Stimulated activated CD8-positive, alpha-beta memory T cell treated with anti-CD3 and anti-CD28 coated beads, Interleukin-7, amount 100 ng/mL, for 4 hours (primary cell): ENCODE measurements at places on chromosomes 7 and 10.

GRCh38 chr10:127715782-127716378, 21.1 kb upstream of the FOXI2 start:
- no peak for DNase-seq

- no peak for DNase-seq
Measured at GRCh38 chr7:98514211-98515031, 102.7 kb upstream of the NPTX2 start.

DNA sequence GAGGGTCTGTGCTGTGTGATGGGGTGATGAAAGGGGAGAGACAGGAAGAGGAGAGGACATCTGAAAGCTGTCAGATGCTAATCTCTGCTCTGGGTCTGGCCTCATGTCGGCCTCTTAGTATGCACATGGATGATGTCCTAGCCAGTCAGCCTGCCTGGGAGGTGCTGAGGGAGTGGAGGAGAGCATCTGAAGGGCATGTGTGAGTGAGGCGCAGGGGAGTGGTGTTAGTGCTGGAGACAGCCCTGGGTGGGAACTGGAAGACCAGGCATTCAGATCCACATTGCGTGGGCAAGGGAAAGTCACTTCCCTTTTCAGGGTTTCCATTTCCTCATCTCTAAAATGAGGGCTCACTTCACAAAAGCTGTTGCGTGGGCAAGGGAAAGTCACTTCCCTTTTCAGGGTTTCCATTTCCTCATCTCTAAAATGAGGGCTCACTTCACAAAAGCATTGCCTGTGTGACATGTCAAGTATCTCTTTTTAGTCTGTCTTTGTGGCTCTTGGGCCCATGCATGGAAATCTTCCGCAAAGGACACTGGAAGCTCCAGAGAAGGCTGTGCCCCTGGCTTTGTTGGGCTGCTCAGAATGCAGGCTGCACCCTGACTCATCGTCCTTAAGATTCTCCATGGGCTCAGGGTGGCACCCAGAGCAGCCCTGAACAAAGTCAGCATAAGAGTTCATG, 10.0 kb downstream of the SFTPD start:
- peak; percentile 4 for DNase-seq

- DNase-seq = peak; percentile 46
Measured at GRCh38 chr7:142854372-142855113, at the start of gene EPHB6. EPHB6 (plus strand) TSS chr7:142855076; CDS start chr7:142863228, 8,152 bp downstream.

DNA sequence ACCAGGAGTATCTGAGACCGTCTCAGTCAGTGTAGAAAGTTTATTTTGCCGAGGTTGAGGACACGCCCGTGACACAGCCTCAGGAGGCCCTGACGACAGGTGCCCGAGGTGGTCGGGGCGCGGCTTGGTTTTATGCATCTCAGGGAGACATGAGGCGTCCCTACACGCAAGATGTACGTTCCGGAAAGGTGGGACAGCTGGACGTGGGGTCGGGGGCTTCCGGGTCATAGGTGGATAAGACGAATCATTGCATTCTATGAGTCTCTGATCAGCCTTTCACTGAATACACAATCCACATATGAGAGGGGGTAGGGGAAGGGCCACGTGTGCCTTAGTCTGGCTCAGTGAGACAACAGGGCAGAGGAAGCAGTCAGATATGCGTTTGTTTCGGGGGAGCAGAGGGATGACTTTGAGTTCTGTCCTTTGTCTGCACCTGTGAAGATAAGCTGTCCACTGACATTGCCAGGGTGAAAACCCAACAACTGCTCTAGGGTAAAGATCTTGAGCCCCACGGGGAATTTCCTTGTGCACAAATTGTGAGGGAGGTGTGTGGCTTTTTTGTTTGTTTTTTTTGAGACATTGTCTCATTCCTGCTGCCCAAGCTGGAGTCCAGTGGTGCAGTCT, 66.2 kb downstream of the DNAJB6 start:
- DNase-seq = no peak

DNA sequence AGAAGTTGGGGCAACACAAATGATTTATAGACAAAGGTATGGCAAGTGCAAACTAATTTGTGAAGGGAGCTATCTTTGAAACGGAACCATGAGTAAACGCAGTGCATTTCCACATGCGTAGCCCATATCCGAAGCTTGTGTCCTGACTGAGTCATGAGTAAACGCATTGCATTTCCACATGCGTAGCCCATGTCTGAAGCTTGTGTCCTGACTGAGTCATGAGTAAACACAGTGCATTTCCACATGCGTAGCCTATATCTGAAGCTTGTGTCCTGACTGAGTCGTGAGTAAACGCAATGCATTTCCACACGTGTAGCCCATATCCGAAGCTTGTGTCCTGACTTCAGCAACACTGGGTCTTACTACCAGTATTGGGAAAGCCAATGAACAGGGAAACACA, 95.0 kb downstream of the CELF2 start:
- DNase-seq = no peak

- DNase-seq = no peak
Measured at GRCh38 chr10:103820101-103821062, 35.0 kb downstream of the SH3PXD2A start.

DNA sequence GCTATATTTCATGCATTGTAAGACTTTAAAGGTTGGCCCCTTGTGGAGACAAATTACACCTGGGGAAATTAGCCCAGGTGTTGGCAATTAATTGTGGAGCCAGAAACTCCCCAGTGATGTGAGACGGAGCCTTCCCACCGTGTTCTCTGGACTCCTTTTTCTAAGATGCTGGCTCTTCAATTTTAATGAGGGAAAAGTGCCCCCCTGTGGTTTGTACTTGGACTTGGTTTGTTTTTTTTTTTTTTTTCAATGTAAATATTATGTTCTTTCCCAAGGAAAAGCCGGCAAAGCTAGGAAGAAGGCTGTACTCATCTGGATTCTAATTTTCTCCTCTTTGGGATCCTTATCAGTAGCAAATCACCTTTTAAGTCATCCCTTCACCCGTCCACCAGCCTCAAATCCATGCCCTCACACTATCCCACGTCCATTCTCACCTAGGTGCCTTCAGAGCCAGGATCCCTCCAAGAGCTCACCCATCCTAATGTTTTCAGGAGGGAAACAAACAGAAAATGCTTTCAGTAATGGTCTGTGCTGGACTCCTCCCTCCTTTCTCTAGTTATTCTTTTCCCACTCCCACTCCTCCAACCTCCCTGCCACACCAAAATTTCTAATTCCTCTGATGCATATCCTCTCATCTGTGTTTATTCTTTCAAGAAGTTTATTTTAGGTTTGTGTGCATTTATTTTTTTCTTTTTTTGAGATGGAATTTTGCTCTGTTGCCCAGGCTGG, 20.4 kb upstream of the ST8SIA6 start:
- DNase-seq = no peak

DNA sequence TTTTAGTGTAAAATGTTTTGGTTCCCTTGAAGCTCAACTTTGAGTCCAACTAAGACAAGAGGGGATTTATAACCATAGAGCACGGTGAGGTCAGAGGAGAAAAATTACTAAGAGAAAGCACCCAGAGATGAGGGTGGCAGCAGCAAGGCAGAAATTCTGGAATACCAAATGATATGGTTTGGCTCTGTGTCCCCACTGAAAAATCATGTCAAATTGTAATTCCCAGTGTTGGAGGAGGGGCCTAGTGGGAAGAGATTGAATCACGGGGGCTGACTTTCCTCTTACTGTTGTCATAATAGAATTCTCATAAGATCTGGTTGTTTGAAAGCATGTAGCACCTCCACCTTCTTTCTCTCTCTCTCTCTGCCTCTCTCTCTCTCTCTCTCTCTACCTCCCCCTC, 19.4 kb upstream of the AKR1C1 start:
- no peak for DNase-seq

DNA sequence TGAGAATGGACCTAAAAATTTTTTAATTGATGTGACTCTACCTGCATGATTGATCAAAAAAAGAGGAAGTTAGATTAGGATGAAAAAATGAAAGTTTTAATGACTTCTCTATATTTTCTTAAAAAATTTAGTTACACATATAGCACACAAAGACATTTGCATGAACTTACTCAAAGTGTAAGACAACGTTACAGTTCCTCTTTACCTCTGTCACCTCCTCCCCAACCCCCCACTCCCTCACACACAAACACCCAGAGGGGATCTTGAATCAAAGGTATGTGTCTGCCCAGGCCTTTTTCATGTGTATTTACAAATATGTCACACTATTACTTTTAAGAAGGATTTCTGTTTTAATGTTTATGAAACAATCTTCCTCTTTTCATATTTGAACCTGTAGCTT, 20.6 kb upstream of the CDCA7L start:
- no peak for DNase-seq

GRCh38 chr10:59107147-59107546, 69.3 kb upstream of the PHYHIPL start:
- DNase-seq = no peak

GRCh38 chr7:103343758-103344452, 662 bp downstream of the DNAJC2 start:
- DNase-seq = peak; percentile 35

GRCh38 chr7:105268056-105268455, 120.7 kb downstream of the SRPK2 start:
- no peak for DNase-seq

- no peak for DNase-seq
Measured at GRCh38 chr7:29400437-29400836, 163.2 kb upstream of the PRR15 start.

GRCh38 chr10:121591186-121591585, 7.1 kb downstream of the FGFR2 start:
- no peak for DNase-seq

- DNase-seq = no peak
Measured at GRCh38 chr10:31581741-31582323, 262.8 kb downstream of the ZEB1 start.

GRCh38 chr10:108515821-108516220, 1351.3 kb upstream of the SORCS1 start:
- DNase-seq = no peak

DNA sequence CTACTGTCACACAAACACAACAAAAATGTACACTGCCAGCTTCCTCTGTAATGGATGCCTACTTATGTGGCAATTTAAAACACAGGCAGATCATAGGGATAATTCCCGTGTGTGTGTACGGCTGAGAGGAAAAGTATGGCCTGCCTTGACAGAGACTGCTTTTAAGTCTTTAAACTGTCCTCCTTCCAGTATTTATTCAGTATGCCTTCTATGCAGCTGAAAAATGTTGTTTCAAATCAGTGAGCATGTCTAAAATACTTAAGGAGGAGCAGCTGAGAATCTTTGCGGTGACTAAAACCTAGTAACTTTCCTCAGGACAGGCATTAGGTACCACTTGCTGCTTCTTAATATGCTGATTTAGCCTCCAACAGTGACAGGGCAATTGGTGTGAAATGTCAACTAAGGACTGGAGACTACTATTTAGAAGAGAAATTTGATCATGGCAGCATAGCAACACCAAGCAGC, 126.3 kb downstream of the CACNA2D1 start:
- DNase-seq = no peak

GRCh38 chr10:88039496-88040200, 176.2 kb downstream of the PTEN start:
- DNase-seq = no peak

DNA sequence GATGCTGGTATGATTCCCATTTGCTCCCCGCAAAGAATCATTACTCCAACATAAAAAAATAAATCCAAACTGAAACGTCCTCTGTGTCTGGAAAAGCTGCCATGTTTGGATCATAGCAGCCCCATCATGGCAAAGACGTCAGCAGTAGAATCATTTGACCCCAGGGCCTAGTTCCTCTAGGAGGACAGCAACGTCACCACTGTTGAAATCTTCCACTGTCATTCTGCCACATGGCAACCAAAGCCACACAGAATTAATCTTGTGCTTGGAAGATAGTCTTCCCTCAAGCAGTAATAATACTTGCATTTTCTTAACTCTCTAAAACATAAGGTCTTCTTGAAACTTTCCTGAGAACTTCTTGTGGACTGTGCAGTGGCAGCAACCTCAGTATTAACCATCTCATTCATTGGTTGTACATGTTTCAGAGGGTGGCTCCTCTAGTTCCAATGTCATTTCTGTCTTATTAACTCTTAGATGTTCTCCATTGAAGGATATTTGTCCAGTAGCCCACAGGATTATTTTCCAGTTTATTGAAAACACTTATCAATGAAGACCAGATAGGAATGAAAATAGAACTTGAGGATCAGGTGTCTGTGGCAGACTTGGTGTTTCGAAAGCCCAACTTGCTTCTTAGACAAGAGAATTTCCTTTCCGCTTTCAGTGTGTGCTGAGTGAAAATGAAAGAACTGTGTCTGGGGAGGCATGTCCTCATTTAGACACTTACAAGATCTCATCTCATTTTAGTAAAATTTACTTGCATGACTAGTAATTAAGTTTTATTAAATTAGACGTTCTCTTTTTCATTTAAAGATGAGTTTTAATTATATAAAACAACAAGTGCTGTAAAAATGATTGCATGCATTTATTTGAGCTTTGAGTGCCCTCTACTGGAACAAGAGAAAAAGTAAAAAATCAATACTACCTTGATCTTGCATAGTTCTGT, 28.9 kb upstream of the INHBA start:
- DNase-seq = no peak

- DNase-seq = no peak
Measured at GRCh38 chr10:130425169-130425568, 289.0 kb downstream of the GLRX3 start.

- no peak for DNase-seq
Measured at GRCh38 chr10:74593470-74593869, 232.9 kb upstream of the KAT6B start.

DNA sequence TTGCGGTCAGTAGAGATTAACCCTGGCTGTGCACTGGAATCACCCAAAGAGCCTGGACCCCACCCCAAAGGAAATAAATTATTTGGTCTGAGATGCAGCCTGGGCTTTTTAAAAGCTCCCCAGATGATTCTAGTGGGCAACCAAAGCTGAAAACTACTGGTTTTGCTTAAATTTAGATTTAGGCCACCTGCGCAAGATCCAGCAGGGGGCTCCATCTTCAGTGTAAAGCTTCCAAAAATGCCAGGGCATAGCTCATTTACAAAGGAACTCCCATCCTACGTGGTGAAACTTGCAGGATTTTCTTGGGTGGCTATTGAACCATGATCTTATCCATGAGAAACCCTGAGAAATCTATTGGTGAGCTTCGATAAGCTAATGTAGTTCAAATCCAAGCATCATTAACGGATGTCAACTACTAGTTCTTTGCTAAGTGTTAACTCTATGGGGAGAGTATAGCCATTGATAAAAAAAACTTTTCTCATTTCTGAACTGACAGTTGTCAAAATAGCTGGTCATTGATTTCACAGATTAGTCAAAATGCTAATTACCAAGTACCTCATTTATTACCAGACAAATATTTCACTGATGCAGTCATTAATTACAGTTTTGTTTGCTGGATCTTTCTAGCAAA, 315.3 kb downstream of the LHFPL3 start:
- DNase-seq = no peak

DNA sequence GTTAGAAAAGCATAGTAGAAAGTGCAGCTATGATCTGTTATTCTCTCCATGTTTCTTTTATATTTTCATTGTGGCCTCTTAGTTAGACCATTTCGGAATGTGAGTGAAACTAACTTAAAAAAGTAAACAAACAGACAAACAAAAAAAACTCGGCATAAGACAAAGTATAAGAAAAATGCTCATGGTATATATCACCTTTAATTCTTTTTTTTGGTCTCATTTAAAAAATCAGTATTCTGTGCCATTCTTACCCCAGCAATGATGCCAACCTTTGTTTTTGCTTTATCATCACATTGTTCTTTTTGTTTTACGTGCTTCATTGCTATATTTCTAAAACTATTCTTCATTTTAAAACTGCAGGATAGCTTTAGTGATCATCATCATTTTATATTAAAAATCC, 2.8 kb upstream of the TMEM229A start:
- no peak for DNase-seq
